ENCODE measurements at places on chromosomes 2 and 18. TPM values are rescaled to one million over a fixed set of nuclear protein-coding genes. Genes with fewer than 3 reads are reported as not detected.

GRCh38 chr2:53477517-53477916 lies 290.1 kb upstream of the CHAC2 start:
- H3K36me3 ChIP-seq: no peaks in the 10 kb centered on the region
- no peak overlapping the region for H3K4me3 ChIP-seq
- no peaks in the 10 kb centered on the region for H3K27me3 ChIP-seq
- no peaks in the 10 kb centered on the region for H3K4me1 ChIP-seq
- H3K27ac ChIP-seq: no peak overlapping the region
- DNase-seq: no peak

DNA sequence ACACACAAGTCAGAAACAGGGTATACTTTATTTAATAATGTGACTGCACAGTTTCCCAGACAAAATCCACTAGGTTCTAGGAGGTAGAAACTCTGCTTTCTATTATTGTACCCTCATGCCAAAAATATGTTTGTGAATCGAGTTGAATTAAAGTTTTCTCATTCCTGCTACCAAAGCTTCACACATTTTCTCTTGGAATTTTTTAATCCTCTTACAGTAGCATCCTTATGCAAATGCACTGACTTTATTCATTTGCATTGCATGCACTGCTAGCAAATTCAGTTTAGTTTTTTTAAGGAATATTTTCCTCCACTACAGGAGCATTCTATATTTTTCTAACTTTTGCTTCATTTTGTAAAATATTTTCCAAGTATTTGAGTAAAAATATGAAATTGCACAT lies 4.8 kb upstream of the SCG2 start:
- no peaks in the 10 kb centered on the region for H3K36me3 ChIP-seq
- H3K4me1 ChIP-seq: no peaks in the 10 kb centered on the region
- DNase-seq: no peak
- H3K27ac ChIP-seq: no peak overlapping the region

DNA sequence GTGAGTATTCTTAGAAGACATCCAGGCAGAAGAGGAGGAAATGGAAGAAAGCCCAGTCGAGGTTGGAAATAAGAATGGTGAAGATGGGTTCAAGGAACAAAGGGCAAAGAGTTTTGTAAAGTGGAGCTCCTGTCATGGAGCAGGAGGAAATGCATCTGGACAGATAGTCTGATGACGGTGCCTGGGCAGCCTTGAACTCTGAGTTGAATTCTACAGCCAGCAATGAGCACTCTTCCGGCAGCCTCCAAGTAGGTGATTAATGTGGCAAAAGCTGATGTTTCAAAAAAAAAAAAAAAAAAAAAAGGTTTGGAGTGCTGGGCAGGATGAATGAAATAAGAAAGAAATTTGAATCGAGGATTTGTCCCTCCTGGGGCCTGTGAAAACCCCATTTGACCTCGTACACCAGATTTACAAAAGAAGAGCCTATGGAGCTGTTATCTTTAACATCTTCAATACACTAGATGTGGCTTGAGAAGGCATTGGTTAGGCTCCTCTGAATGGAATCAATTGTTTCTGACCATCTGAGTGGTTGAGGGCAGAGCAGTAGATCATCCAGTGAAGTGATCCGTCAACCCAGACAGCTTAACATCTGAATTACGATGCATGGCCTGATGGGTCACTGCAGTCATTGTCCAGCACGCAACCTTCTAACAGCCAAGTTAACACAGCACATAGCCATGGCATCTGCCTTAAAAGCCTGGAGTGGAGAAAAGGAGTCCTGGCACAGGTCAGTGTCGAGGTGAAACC lies 449.7 kb downstream of the TXNL1 start:
- H3K4me1 ChIP-seq: no peaks in the 10 kb centered on the region
- H3K4me3 ChIP-seq: no peak overlapping the region
- H3K36me3 ChIP-seq: no peaks in the 10 kb centered on the region
- H3K27me3 ChIP-seq: no peaks in the 10 kb centered on the region
- no peak for DNase-seq
- no peak overlapping the region for H3K27ac ChIP-seq

DNA sequence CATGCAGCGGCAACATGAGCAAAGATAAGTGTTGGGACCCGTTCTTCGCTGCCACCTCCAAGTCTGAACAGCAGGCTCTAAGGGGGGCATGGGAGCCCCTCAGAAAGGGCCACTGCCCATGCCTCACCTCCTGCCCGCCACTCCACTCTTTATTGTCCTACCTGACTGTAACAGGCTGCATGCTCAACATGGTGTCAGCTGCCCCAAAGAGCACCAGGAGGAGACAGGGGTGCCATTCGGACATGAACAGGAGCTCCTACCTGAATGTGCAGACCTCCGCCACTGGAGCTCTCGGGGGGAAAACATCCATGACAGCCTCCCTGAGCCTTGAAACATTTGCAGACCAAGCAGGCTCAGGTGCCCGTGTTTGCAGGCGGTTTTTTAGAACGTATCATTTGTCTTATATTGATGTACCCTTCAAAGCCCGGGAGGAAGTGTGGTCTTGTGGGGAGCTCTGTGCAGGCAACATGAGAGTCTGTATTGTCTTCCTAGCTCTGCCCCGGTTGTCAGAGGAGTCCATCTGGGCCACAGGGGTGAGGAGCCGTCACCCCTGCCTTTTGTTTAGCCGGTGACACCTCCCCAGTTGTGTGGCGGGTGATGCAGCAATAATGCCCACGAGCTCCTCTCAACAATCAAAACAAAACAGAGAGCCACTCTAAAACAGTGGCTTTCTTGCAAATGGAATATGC lies 35.1 kb upstream of the CD8A start:
- H3K36me3 ChIP-seq: no peaks in the 10 kb centered on the region
- no peak for DNase-seq
- no peak overlapping the region for H3K27ac ChIP-seq
- no peak overlapping the region for H3K4me3 ChIP-seq
- H3K4me1 ChIP-seq: no peaks in the 10 kb centered on the region
- no peaks in the 10 kb centered on the region for H3K27me3 ChIP-seq

DNA sequence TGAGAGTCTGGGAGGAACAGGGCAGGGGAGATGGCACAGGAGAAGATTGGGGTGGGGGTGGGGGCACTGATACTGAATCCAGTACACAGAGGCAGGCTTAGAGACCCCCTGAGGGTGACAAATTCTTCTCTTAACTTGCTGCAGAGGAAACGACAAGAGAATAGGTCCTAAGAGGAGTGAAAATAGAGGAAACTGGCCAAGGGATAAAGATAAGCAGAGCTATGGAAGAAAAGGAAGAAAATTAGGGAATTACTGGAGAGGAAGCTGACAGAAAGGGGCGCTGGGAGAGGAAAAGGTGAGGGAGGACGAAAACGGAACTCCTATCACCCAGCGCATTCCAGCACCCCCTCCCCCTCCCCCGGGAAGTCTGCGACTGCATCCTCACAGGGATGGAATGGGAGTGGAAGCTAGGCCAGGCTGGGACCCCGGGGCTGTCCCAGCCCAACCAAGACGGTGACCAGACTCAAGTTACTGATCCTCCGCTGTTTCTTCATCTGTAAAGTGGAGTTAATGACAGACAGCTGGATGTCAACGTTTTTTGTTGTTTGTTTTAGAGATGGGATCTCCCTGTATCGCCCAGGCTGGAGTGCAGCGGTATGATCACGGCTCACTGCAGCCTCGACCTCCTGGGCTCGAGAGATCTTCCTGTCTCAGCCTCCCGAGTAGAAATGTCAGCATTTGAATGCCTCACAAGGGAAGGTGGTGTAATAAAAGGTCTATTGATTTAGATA lies 2.6 kb upstream of the EMX1 start:
- H3K27me3 ChIP-seq: peaks cover 7% of the 10 kb centered on the region
- DNase-seq: no peak
- peaks cover 24% of the 10 kb centered on the region for H3K4me1 ChIP-seq
- no peak overlapping the region for H3K4me3 ChIP-seq
- H3K36me3 ChIP-seq: no peaks in the 10 kb centered on the region
- no peak overlapping the region for H3K27ac ChIP-seq

DNA sequence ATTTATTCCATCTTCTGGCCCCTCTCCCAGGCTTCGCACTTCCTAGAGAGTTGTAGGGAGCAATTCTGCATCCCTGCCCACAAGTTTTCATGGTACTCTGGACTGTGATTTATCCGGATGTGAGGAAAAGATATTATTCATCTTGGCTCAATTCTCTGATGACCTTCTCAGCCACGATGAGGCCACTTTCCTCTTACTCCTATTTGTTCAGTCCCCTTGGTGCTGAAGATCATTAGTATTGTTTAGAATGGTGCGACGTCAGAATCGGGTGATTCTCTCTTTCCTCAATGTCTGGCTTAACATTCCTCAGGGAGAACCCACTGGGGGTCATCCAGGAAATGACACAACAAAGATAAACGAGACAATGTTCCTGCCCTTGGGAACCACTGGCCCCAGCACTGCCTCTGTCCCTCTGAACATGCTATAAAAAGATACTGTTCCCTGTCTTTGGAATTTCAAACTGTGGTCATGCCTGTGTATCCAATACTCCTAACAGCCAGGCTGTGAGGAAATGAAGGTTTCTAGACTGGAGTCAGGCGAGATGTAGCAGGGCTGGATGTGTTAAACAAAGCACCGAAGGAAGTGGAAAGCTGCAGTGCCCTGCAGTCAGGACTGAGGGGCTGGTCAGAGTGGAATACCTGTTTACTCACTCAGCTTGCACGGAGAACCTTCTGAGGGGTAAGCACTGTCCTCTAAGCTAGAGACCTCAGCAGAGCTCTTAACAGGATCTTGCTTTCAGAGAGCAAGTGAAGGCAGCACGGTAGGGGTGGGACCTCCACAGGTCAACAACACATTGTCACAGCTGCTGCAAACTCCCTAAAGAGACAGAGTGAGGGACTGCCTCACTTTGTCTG lies 12.9 kb upstream of the GLI2 start:
- H3K27ac ChIP-seq: no peak overlapping the region
- no peak overlapping the region for H3K4me3 ChIP-seq
- DNase-seq: no peak
- no peaks in the 10 kb centered on the region for H3K36me3 ChIP-seq

DNA sequence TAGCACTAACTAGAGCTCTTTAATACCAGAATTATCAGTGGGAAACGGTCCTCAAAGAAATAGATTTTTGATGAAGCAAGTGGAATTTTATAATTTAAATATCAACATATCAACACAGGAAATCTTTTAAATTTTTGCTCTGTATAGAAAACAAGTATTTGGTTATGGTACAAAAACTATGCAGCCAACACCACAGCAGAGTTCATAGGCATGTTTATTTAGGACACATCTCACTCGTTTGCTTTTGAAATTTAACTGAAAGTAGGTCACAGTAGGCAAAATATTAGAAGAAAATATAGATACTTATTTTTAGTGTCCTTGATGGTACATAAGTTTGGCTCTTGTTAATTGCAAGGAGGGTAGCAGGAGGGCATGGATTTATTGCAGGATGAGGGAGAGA lies 34.3 kb upstream of the TANC1 start:
- no peaks in the 10 kb centered on the region for H3K36me3 ChIP-seq
- no peak for DNase-seq
- no peak overlapping the region for H3K27ac ChIP-seq
- H3K27me3 ChIP-seq: no peaks in the 10 kb centered on the region

DNA sequence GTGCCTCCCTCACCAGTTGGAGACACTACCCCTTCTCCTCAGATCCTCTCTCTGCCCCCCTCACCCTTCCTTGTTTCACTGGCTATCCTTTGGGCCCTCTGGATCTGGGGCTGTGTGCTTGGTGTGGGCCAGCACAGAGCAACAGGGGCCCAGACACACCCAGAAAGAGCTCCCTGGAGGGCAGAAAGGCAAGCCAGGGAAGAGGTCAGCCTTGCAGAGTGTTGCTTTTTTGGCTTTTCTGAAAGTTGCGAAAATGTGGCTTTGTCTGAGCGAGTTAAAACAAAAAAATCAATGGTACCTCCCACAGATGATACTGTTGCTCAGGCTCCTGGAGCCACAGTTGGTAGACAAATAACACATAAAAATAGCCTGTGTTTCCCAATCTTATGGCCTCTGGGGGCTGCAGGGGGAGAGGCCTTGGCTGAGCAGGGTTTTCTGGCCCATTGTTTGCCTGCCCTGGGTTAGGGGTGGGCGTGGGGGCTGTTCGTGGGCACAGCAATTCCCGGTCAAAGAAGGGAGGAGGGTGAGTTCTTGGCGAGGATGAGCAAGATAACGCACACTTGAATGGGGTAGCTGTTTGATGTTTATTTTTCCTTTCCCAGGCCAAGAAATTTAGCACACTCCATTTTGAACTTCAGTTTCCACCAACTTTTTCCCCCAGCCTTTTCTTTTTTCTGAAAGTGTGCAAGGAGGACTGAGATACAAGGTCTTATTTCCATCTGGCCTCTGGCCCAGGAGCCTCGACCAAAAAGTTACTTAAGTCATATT lies 167.0 kb upstream of the HAAO start:
- no peak for DNase-seq
- H3K27me3 ChIP-seq: no peaks in the 10 kb centered on the region
- no peak overlapping the region for H3K4me3 ChIP-seq
- no peaks in the 10 kb centered on the region for H3K36me3 ChIP-seq

- H3K27ac ChIP-seq: peak overlapping the region; percentile 95
- H3K36me3 ChIP-seq: no peaks in the 10 kb centered on the region
- DNase-seq: no peak
- H3K4me3 ChIP-seq: no peak overlapping the region
- H3K27me3 ChIP-seq: no peaks in the 10 kb centered on the region
- H3K4me1 ChIP-seq: peaks cover 5% of the 10 kb centered on the region
Observed at GRCh38 chr2:46544581-46544980, 65.2 kb downstream of the TMEM247 start.

GRCh38 chr2:168802859-168803725 lies 655 bp downstream of the NOSTRIN start:
- H3K27ac ChIP-seq: peak overlapping the region; percentile 40
- no peaks in the 10 kb centered on the region for H3K36me3 ChIP-seq
- H3K27me3 ChIP-seq: no peaks in the 10 kb centered on the region
- peak overlapping the region; percentile 27 for H3K4me3 ChIP-seq
- H3K4me1 ChIP-seq: no peaks in the 10 kb centered on the region
- no peak for DNase-seq

GRCh38 chr18:22145160-22145559 lies 24.2 kb upstream of the GATA6 start:
- no peaks in the 10 kb centered on the region for H3K4me1 ChIP-seq
- no peaks in the 10 kb centered on the region for H3K36me3 ChIP-seq
- H3K27ac ChIP-seq: no peak overlapping the region
- no peaks in the 10 kb centered on the region for H3K27me3 ChIP-seq

- DNase-seq: no peak
- peak overlapping the region; percentile 92 for H3K4me3 ChIP-seq
- no peaks in the 10 kb centered on the region for H3K27me3 ChIP-seq
- H3K4me1 ChIP-seq: peaks cover 13% of the 10 kb centered on the region
- no peaks in the 10 kb centered on the region for H3K36me3 ChIP-seq
Observed at GRCh38 chr2:54330926-54331835, 75.2 kb upstream of the TSPYL6 start.

GRCh38 chr2:23449413-23449812 lies 64.4 kb downstream of the KLHL29 start:
- no peaks in the 10 kb centered on the region for H3K27me3 ChIP-seq
- H3K4me1 ChIP-seq: no peaks in the 10 kb centered on the region
- H3K36me3 ChIP-seq: no peaks in the 10 kb centered on the region
- H3K4me3 ChIP-seq: no peak overlapping the region
- no peak for DNase-seq
- no peak overlapping the region for H3K27ac ChIP-seq

- no peaks in the 10 kb centered on the region for H3K27me3 ChIP-seq
- no peaks in the 10 kb centered on the region for H3K4me1 ChIP-seq
- H3K36me3 ChIP-seq: no peaks in the 10 kb centered on the region
- H3K27ac ChIP-seq: no peak overlapping the region
Observed at GRCh38 chr18:23107718-23108117, 27.6 kb upstream of the CABLES1 start.

ST8SIA5 gene
- total RNA-seq: under 0.01 TPM

METAP1D gene
- 3.9 TPM for total RNA-seq

Measured in liver (tissue), 10 donors.